ENCODE measurements at places on chromosomes 5 and 9.

- peak; percentile 70 for DNase-seq
These were observed 47.8 kb upstream of the PSD2 start for GRCh38 chr5:139747583-139748504.

- DNase-seq, result no peak
These were observed 429.6 kb downstream of the ARHGEF28 start for GRCh38 chr5:74055486-74056106.

- peak; percentile 82 for DNase-seq
These were observed at the start of gene VLDLR for GRCh38 chr9:2621722-2622460. Gene VLDLR (plus strand): TSS chr9:2621787. CDS start chr9:2622190, 403 bp downstream.

- peak; percentile 53 for DNase-seq
These were observed 207.3 kb downstream of the CD180 start for GRCh38 chr5:66989286-66989685.

GRCh38 chr5:171433982-171434676, 14.7 kb downstream of the FGF18 start:
- DNase-seq, result no peak
